ENCODE measurements at places on chromosomes 5 and 9. TPM values are rescaled to one million over a fixed set of nuclear protein-coding genes. Genes with fewer than 3 reads are reported as not detected.

DNA sequence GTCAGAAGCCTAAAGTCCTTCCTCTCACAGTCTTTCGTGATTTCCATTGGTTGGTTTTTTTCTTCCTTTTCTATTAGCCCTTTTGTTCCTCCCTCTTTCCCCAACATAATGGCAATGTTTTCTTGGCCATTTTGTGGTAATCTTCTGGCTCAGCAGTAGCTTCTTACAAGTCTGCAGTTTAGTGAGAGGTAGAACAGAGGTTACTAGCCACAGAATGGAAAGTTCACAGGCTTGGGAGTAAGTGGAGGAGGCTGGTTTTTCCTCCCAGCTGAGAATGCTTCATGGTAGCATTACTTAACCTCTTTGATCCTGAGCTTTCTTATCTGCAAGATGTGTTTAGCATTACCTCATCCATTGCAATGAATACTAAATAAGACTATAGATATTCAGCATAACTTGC is 346.9 kb downstream of the NFIB start:
- no peaks in the 10 kb centered on the region for H3K36me3 ChIP-seq
- DNase-seq, result no peak
- no peak overlapping the region for H3K4me3 ChIP-seq
- H3K27ac ChIP-seq, result no peak overlapping the region

DNA sequence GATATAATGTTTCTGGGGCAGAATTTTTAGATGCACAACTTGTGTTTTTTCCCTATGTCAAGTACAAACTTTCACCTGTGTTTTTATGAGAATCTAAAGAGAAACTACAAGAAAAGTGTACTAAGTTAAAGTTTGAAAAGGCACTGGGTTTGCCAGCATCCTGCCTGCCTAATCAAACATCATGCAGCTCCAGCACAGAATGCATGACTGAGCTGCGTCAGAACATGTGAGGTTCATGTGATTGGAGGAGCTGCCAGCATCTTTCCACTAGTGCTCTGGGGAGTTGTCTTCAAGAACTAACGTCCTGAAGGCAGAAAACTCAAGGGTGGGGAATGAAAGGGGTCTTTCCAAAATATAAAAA is 46.1 kb upstream of the RIC1 start:
- H3K27ac ChIP-seq, result no peak overlapping the region
- DNase-seq, result no peak
- H3K36me3 ChIP-seq, result no peaks in the 10 kb centered on the region
- no peaks in the 10 kb centered on the region for H3K4me1 ChIP-seq
- no peaks in the 10 kb centered on the region for H3K27me3 ChIP-seq

DNA sequence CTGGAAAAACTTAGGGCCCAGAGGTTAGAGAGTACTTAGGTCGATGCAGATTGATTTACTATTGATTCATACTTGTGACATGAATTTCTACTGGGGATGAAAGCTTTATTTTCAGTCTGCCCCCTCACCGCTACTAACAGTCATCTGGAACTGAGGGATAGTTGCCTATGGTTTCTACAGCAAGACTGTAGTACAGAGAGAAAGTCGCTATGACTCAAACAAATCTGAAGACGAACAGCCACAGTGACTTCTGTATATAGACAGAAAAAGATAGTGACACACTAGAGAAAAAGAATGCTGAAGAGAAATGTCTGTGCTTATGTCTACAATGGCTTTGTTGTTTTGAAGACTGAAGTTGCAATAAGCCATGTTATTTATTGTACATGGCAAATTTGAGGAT is 17.3 kb downstream of the OR13D1 start:
- no peaks in the 10 kb centered on the region for H3K4me1 ChIP-seq
- H3K36me3 ChIP-seq, result no peaks in the 10 kb centered on the region
- H3K27ac ChIP-seq, result no peak overlapping the region
- no peaks in the 10 kb centered on the region for H3K27me3 ChIP-seq

GRCh38 chr5:63101870-63102269 is 523.3 kb downstream of the LRRC70 start:
- no peaks in the 10 kb centered on the region for H3K4me1 ChIP-seq
- no peak overlapping the region for H3K4me3 ChIP-seq
- no peak overlapping the region for H3K27ac ChIP-seq
- no peak for DNase-seq

GRCh38 chr9:128011071-128011817 is 30.5 kb upstream of the EEIG1 start:
- no peaks in the 10 kb centered on the region for H3K36me3 ChIP-seq
- H3K27me3 ChIP-seq, result no peaks in the 10 kb centered on the region
- peaks cover 6% of the 10 kb centered on the region for H3K4me1 ChIP-seq
- H3K27ac ChIP-seq, result no peak overlapping the region
- peak; percentile 64 for DNase-seq
- no peak overlapping the region for H3K4me3 ChIP-seq

DNA sequence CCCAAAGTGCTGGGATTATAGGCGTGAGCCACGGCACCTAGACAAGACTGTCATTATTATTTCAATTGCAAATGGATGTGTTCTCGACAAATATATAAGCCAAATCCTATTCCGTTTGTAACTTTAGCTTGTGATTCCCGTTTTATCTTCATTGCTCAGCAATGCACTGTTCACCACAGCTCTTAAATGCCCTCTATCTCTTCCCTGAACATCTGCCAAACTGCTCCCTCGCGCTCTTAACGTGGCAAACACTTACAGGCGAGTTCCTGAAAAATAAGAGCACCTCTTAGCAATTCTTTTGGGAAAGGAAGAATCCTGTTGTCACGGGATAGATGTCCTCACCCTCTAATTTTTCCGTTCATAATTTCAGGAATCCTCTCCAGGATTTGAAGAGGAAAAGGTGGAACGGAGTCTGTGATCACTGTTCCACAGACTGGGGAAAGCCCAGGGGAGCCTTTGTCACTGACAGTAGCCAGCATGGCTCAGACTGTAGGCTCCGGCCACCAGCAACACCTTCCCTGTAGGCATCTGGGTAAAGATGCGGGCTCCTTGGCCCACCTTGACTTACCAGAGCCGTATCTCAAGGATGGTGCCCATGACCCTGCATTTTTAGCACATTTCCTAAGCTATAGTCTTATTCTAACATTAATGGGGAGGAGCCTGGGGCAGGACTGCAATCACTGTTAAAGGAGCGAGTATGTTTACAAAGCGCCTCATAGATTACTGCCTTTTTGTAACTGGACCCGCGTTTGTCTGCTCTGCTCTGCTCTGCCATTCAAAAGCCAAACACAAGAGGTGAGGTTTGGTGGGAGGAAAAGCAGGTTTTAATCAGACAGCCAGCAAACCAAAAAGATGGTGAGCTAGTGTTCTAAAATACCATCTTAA is 20.2 kb upstream of the GNPDA1 start:
- no peaks in the 10 kb centered on the region for H3K4me1 ChIP-seq
- H3K27me3 ChIP-seq, result no peaks in the 10 kb centered on the region
- H3K4me3 ChIP-seq, result no peak overlapping the region
- no peak overlapping the region for H3K27ac ChIP-seq
- no peaks in the 10 kb centered on the region for H3K36me3 ChIP-seq

- H3K27me3 ChIP-seq, result no peaks in the 10 kb centered on the region
- no peak overlapping the region for H3K27ac ChIP-seq
- no peak overlapping the region for H3K4me3 ChIP-seq
- no peaks in the 10 kb centered on the region for H3K4me1 ChIP-seq
- DNase-seq, result no peak
Measured at GRCh38 chr5:159412284-159413046, 82.2 kb upstream of the IL12B start.

- no peak overlapping the region for H3K27ac ChIP-seq
- DNase-seq, result no peak
- H3K4me3 ChIP-seq, result no peak overlapping the region
- no peaks in the 10 kb centered on the region for H3K27me3 ChIP-seq
- H3K36me3 ChIP-seq, result no peaks in the 10 kb centered on the region
Measured at GRCh38 chr9:3696368-3696767, 170.6 kb upstream of the RFX3 start.

GRCh38 chr5:156513123-156513815 is 186.3 kb downstream of the SGCD start:
- DNase-seq, result no peak
- no peaks in the 10 kb centered on the region for H3K4me1 ChIP-seq
- no peak overlapping the region for H3K4me3 ChIP-seq
- H3K27ac ChIP-seq, result no peak overlapping the region

DNA sequence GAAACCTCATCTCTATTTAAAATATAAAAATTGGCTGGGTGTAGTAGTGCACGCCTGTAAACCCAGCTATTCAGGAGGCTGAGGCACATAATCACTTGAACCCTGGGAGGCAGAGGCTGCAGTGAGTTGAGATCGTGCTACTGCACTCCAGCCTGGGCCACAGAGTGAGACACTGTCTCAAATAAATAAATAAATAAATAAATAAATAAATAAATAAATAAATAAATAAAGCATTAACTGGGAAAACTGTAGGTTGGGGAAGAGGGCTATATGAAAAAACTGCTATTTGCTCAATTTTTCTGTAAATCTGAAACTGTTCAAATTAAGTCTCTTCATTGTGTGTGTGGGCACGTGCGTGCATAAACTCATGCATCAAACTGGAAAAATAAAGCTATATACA is 59.9 kb upstream of the RAPGEF6 start:
- no peaks in the 10 kb centered on the region for H3K36me3 ChIP-seq
- H3K27me3 ChIP-seq, result no peaks in the 10 kb centered on the region
- H3K4me3 ChIP-seq, result no peak overlapping the region

DNA sequence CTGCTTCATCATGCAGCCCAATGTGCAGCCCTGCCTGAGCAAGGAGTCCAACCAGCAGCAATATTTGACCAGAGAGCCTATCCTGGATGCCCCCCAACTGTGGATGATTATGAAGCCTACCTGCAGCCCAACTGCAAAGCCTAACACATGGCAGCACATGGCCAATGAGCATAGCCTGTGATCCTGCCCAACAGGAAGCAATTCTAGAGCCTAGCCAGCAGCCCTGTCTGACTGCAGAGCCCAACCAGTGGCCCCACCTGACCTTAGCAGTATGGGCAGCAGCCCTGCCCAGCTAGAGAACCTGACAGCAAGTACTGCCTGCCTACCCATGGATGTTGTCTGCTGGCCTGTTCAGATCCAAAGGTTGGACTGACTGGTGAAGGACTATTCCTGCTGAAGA is 97.3 kb upstream of the SH3GL2 start:
- H3K27ac ChIP-seq, result no peak overlapping the region
- no peaks in the 10 kb centered on the region for H3K36me3 ChIP-seq
- H3K4me3 ChIP-seq, result no peak overlapping the region
- H3K4me1 ChIP-seq, result no peaks in the 10 kb centered on the region

GRCh38 chr9:128026255-128026772 is 40.8 kb downstream of the NAIF1 start:
- H3K27me3 ChIP-seq, result no peaks in the 10 kb centered on the region
- no peak overlapping the region for H3K4me3 ChIP-seq
- no peak for DNase-seq
- no peaks in the 10 kb centered on the region for H3K36me3 ChIP-seq

- H3K36me3 ChIP-seq, result no peaks in the 10 kb centered on the region
- no peak overlapping the region for H3K4me3 ChIP-seq
- no peak overlapping the region for H3K27ac ChIP-seq
- no peak for DNase-seq
- no peaks in the 10 kb centered on the region for H3K4me1 ChIP-seq
Measured at GRCh38 chr9:2241461-2241835, 226.3 kb downstream of the SMARCA2 start.

GMCL2 gene
- total RNA-seq, result not detected

PPP6C gene
- total RNA-seq, result 18.6 TPM

OR1Q1 gene
- total RNA-seq, result not detected

SHROOM1 gene
- total RNA-seq, result 48.4 TPM

LCN1 gene
- total RNA-seq, result not detected

LTC4S gene
- total RNA-seq, result not detected

FTMT gene
- not detected for total RNA-seq

ECSCR gene
- total RNA-seq, result 1.2 TPM

IL5 gene
- total RNA-seq, result not detected

PCDHGA9 gene
- 1.0 TPM for total RNA-seq

CCDC107 gene
- total RNA-seq, result 11.6 TPM
